ENCODE measurements at places on chromosomes 2 and 18. TPM values are rescaled to one million over a fixed set of nuclear protein-coding genes. Genes with fewer than 3 reads are reported as not detected.

The PSTPIP2 gene
- total RNA-seq = 2.7 TPM

The DUSP2 gene
- total RNA-seq = 0.66 TPM

The PAX8 gene
- total RNA-seq = 0.13 TPM

The CD8B gene
- total RNA-seq = not detected

The PDCD1 gene
- total RNA-seq = not detected

The IL1F10 gene
- not detected for total RNA-seq

The TMEM17 gene
- total RNA-seq = 2.2 TPM

The GCKR gene
- total RNA-seq = 22.0 TPM

The AQP12A gene
- not detected for total RNA-seq

The TMEM163 gene
- total RNA-seq = 0.26 TPM

The MREG gene
- 1.7 TPM for total RNA-seq
